HTR-8/SVneo (cell line): ENCODE measurements at places on chromosomes 6 and 20.
A peak's percentile ranks its signal among the peaks of the same experiment; 100 is the strongest.

DNA sequence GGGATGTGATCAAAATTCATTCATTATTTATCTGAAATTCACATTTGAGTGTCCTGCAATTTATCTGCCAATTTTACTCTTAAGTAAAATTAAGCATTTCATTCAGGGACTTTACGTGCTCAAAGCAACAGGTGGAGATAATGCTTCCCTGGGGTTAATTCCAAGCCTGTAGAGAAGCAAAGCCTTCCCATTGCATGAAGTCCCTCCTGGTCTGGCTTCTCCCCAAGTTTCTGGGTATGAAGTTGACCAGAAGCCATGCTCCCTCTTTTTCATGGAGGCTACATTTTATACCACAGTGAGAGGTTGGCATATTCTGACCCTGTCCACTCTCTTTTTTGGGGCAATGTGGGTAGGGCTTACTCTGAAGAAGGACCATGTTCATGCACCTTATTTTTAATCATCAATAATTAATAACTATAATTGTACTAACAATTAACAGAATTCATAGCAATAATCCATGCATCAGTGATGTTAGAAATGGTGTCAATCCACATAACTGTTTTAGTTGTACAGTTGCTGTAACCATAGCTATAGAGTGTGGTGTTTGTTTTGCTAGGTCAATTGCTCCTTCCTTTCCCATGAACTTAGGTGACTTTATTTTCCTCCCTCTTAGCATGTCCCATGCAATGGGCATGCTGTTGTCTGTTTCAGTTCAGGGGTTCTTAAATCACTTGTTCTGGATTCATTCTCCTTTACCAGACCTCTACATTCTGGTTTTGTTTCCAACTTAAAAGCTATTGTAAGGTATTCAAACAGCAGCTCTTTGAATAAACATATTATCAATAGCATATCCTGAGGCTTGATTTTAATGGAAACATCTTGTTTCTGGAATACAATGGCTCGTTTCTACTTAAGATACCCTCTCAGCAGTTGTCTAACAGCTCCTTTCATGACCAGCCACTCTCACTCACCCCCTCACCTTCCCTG lies 1.5 kb downstream of the LAMA4 start:
- no peak for DNase-seq

- DNase-seq, result no peak
Observed at GRCh38 chr6:100230115-100230952, 234.4 kb downstream of the SIM1 start.

DNA sequence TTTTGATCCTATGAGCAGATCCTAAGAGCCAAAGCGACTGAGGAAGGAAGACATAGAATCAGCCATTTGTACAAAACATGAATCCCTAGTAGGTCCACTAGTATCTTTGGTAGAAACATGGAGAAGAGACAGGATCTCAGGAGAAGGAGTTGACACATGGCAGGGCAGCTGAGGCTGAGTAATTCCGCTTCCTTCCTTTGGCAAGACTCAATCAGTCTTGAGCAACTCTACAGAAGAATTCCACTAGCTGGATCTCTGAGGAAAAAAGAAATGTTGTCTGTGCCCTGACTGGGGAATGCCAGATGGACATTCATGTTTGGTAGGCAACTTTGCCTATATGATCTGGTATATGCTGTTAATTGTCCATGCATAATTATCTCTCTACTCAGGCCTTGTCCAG lies 35.3 kb downstream of the ESR1 start:
- DNase-seq, result no peak

GRCh38 chr20:60424267-60424902 lies 466.2 kb downstream of the CDH26 start:
- no peak for DNase-seq

GRCh38 chr6:48817333-48818051 lies 645.6 kb downstream of the MMUT start:
- peak; percentile 7 for DNase-seq

DNA sequence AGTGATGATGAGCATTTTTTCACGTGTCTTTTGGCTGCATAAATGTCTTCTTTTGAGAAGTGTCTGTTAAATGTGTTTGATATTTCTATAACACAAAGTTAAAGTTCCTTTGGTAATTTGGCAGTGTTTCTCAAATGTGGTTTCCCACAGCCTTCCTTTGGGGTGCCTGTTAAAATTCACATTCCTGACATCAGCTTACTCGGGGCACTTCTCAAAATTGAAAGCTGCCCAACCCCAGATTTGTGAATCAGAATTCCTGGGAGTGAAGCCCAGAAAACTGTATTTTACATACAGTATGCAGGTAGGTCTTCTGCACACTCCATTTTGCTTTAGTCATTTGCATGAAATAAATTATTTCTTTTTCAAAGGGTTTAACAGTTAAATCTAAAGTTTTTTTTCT lies 207.9 kb downstream of the GMPR start:
- DNase-seq, result no peak

DNA sequence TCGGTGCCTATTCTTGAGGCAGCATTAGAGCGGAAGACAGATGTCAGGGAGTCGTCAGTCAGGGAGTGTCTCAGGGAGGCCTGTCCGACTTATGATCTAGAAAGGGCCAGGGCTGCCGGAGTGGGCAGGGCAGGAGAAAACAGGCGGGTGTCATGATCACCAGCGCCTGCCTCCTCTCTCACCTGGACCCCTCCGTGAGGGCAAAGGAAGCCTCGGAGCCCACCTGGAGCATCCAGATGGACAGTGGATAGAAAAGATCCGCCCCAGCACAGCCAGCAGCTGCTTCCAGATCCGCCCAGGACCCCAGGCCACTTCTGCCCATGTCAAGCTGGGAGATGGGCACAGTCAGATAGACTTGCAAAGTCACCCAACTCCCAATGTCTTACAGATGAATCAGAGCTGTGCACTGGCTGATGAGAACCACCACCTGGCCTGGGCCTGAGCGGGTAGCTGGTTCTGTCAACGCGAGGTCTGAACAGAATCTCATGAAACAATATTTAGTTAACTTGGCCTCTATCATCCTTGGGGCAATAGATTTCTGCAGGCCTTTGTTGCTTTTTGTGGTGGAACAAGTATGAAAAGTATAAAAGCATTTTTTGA lies 22.2 kb downstream of the PSMG4 start:
- DNase-seq, result no peak

- peak; percentile 86 for DNase-seq
Observed at GRCh38 chr6:41463062-41463930, 82.9 kb upstream of the FOXP4 start.

- no peak for DNase-seq
Observed at GRCh38 chr6:149225946-149226345, 91.6 kb upstream of the TAB2 start.

GRCh38 chr6:70113171-70113570 lies 189.7 kb downstream of the COL9A1 start:
- no peak for DNase-seq

DNA sequence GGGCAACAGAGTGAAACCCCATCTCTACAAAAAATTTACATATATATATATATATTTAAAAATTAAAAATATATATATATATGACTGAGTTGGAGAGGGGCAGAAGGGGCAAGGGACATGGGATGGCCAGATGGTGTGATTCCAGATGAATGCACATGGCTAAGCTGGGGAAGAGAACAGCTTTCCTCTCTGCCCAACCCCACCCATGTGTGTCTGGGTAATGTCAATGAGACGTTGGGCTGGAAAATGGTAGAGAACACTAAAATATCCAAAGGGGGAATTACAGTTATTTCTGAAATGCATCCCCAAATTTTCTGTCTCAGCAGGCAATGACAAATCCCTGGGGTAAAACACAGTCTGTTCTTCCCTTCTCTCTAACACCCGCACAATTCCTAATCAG lies 31.2 kb upstream of the CCND3 start:
- no peak for DNase-seq

- no peak for DNase-seq
Observed at GRCh38 chr6:126056355-126057004, 70.1 kb downstream of the TRMT11 start.

DNA sequence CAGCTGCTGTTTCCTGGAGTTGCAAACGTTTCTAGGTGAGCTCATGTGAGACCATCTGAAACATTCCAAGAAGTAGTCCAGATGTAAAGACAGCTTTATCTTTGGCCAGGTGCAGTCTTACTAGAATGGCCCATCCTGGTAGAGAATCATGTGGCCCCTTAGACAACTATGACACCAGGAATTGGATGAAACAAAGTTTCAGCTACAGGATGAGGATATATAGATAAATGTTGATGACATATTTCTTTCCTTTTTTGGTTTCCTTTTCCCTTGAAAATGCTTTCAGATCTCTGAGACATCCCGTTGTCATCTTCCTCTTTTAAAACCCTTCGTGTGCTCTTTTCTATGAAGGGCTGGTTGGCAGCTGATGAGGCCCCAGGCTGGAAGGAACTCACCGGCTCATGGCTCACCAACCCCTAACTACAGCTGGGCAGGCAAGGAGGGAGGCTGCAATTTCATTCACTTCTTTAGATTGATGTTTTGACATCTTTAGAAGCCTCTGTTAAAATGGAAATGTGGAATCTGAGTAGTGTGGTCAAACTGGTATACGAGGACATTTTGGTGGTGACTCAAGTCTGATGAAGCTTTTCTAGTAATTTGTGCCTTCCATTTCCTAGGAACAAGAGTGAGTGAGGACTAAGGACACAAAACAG lies 167.9 kb upstream of the TNFAIP3 start:
- no peak for DNase-seq

DNA sequence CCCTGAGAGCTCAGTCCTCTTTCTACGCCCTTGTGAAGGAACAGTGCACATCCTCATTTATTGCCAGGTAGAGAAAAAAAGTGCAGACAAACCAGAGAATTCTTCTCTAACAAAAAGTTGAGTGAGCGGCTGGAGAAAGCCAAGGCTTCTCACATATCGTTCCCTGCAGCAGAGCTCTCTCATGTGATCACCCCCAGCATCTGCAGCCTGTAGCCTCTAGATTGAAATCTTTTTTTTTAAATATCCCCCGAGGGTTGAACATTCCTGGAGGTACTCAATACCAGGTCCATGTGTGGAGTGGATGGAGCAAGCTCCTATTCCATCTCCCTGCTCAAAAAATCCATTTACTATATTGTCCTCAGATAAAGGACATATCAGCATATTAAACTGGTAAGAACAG lies 22.9 kb upstream of the ZNF133 start:
- DNase-seq, result no peak

GRCh38 chr6:5507131-5507681 lies 245.9 kb downstream of the FARS2 start:
- no peak for DNase-seq

DNA sequence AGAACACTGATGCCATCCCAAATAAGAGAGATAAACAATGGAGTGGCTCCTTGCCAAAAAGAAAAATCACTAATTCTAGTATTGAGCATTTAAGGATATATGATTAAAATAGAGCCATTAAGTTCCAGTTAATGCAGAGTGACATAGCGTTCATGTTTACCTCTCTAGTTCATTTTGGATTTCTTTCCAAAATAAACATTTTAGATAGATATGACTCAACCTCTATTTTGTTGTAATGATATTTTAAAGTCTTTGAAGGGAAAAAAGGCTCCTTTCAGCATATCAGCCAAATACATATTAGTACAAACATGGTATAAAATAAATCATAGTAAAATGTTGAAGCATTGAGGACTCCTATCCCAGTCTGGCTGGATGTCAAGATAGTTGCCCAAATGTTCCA lies 33.4 kb downstream of the RWDD2A start:
- no peak for DNase-seq

DNA sequence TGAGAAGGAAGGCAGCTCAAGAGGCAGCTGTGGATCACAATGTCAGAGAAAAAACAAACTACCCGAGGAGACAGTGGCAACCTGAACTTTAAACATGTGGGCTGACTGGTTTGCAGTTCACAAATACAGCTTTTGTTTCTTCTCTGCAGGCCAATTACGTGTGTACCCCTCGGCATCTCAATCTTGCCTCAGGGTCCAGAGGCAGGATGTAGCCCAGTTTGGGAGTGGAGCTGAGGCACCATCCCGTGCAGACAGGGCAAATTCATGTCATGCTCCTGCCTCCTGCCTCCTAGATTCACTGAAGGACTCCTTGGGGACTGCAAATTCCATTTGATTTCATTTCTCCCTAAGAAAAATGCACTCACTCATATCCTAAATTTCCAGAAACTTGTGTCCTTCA lies 94.2 kb upstream of the KCNK16 start:
- DNase-seq, result peak; percentile 78

DNA sequence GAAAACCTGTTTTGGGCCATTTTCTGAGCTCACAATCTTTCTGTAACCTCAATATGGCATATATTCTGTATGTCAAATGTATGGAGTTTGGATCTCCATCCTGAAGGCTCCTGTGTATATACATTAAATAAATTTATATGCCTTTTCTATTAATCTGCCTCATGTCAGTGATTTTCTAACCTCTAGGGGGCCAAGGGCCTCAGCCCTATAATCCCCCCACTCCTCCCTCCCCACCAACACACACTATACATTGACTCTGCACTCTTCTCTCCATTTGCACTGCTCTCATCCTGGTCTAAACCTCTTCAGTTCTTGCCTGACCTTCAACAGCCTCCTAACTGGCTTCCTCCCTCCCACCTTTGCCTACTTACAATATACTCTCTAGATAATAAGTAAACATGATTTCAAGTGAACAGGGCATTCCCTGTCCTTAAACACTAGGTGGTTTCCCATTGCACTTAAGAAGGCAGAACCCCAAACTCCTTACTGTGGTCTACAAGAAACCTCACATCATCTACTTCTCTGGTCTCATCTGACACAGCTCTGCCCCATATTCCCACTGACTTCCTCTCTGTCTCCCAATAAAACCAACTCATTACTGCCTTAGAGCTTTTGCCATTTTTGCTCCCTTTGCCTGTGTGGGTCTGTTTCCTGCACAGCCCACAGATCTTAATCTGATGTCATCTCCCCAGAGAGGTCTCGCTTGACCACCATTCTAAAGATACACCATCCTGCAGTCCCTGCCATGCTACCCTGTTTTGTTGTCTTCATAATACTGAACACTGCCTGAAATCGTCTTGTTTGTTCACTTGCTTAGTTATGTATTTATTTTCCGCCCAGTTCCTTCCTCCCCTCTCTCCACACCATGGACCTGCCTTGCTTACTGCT lies 213.7 kb downstream of the SYNE1 start:
- no peak for DNase-seq

DNA sequence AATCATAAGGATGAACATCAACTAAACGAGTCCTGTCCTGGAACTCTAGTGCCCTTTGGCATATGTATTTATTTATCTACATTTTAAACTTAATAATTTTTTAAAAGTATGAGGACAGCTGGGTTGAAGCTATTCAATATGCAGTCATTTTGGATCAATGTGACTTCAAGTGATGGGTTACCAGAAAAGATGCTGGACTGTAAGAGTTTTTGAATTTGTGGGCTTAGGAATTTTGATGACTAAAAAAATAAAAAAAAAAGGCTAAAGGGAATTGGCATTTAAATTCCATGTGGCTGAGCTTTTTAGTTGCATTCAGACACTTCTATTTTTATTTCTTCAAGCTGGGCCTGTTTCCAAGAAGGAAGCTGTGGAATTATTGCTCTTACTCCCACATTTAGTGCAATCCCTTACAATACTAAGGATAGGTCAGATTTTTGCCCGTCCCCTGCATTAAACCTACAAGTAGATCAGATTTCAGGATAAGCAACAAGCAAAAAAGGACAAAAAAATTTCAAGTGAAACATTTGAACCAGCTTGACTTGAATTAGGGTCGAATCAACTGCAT lies 704.2 kb upstream of the CITED2 start:
- DNase-seq, result peak; percentile 33

- DNase-seq, result no peak
Observed at GRCh38 chr6:147841547-147842148, 333.2 kb downstream of the SAMD5 start.
